ENCODE measurements at places on chromosomes 16 and 17.

GRCh38 chr16:4572715-4573114, 16.6 kb downstream of the C16orf96 start:
- DNase-seq, result no peak

GRCh38 chr16:64428463-64429113, 693.3 kb downstream of the CDH11 start:
- DNase-seq, result no peak

DNA sequence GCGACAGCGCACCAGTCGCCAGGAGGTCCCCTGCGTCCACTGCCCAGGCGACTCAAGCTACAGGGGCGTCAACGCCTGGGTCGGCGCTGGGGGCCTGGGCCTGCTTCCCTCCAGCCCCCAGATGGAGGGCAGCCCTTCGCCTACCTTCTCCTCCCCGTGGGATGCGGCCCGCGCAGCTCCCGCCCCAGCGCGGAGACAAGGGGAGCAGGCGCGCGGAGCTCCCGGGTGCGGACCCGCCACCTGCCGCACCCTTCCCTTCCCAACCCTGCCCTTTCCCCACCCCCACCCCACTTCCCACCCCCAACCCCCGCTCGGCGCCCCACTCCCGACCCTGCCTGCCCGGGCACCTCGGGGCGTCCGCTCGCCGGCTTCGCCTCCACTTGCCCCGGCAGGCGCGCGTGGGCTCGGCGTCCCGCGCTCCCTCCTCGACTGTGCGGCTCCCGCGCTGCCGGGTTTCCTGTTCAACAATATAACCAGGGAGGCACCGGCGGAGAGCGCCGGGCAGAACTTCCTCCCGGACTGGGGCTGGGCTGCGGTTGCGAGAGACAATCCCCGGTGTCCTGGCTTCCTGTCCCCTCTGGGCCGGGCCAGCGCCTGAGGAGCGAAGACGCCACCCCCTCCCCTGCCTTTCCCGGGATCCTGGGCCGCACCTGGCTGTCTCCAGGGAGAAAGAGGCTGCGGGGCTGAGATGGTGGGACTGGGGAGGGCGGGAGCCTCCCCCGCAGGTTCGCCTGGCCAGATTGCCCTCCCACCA, at the start of gene ARHGAP27:
Gene ARHGAP27, minus strand, starts transcription at position 466 of the 754 bp plus-strand sequence. CDS start 2,591 bp downstream, outside the sequence.
- peak; percentile 56 for DNase-seq

DNA sequence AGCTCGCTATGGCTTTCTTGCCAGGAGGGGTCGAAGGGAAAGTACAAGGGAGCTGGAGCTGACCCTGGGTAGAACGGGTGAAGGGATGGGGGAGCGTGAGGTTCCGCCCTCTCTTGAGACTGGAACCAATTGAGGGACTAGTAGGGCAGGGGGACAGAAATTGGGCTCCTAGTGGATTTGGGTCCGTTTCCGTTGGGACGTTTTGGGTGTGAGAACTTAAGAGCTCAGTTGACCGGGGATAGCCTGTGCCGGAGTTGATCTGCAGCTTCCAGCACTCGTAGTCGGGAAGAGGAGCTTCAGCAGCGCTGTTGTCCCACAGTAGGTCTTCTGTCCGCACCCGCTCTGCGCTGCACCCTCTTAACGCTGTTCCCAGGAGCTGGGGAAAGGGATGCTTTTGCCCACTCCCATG, 481 bp downstream of the CNTROB start:
- DNase-seq, result no peak

DNA sequence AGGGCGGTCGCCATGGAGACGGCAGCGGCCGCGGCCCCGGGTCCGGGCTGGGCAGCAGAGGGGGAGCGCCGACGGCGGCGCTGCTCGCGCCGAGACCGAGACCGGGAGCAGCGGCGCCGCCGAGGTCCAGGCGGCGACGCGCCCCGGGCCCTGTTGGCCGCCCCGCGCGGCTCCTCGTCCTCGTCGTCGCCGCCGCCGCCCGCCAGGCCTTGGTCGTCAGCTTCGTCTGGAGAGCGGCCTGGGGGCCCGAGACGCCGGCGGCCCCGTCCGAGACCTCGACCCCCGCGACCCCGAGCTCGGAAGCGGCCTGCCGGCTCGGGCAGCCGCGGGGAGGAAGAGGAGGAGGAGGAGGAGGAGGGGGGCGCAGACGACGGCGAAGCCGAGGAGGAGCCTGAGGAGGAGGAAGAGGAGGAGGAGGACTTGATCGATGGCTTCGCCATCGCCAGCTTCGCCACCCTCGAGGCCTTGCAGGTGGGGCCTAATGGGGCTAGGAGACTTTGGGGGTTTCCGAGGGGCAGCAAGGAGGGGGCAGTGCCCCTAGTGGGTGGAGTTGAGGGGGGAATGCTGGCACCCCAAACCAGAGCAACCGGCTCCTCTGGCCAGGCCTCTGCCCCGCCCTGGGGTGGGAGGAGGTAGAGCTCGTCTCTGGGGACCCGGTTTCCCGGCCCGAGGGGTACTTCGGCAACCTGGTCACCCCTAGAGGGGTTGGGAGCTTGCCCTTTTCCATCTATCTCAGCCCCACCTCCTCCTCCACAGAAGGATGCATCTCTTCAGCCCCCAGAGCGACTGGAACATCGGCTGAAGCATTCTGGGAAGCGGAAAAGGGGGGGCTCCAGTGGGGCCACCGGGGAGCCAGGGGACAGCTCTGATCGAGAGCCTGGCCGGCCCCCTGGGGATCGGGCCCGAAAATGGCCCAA, 1.5 kb downstream of the FBRS start:
- DNase-seq, result no peak

DNA sequence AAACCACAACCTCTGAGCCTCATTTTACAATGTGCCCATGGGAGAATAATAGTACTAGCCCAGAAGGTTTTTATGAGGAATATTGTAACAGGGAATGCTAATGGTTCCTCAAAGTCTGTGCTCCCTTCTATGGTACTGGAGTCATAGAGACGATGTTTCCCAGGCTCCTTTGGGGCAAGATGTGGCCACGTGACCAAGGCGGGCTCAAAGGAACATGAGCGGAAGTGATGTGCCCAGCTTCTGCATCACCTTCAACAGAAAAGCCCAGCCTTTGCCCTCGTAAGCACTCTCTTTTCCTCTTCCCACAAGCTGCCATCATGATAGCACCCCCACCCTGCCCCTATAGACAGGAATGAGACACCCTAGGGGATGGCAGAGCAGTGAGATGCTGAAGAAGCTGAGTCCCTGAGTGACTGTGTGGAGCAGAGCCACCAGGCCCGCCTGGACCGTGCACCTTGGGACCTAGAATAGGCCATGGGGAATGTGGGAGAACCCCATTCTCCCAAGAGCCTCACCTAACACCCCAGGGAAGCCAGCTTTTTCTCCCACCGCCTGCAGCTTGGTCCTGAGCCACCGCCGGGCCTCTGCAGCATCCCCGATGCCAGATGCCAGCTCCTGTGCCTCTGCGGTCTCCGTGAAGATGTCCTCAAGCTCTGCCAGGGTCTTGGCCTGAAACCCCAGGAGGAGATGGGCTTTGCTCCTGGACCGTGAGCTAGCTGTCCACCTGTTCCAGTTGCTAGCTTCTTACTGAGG, 22.2 kb upstream of the PIK3R6 start:
- no peak for DNase-seq

- DNase-seq, result no peak
Measured at GRCh38 chr17:13740686-13741085, 139.0 kb upstream of the HS3ST3A1 start.

DNA sequence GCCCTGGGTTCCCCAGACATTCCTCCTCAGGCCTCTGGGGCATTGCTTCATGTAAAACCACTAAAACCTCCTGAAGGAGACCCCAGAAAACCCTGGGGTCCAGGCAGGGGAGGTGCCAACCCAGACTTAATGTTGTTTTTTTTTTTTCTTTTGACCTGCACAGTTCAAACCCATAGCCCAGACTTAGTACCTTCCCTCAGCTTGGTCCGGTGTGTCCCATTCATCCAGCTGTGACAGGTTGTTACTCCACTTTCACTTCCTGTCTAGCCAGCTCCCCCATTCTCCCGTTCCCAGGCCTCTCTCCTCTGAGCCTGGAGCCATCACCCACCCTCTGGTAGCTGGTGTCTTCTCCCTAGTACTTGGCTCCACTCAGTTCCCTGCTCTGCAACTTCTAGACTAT, 4.8 kb downstream of the CDR2L start:
- no peak for DNase-seq

DNA sequence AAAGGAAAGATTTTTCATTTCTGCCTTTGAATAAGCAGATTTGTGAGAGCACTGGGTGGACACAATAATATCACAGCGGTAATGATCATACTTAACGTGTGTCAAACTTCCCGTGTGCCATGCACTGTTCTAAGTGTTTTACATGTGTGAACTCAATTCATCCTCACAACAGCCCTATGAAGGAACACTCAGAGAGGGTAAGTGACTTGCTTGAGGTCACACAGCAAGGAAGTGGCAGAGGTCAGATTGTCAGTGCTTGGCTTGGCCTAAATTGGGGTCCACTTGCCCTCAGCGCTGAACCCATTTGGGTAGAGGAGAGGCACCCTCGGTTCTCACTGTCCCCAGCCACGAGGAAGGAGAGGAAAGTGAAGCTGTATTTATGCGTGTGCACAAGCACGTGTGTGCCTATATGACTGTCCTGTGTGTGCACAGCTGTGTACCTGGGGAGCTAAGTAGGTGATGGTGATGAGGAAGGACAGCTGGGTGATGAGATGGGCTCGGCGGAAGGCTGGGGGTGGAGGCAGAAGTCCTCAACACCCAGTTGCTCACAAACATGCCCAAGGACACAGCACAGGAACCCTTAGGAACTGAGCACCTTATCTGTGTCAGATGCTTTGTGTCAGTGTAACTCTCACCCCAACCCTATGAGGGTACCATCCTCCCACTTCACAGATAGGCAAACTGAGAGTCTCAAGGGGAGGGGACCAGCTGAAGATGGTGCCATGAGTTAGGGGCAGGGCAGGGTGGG, 9.8 kb upstream of the ADGRG3 start:
- DNase-seq, result no peak

DNA sequence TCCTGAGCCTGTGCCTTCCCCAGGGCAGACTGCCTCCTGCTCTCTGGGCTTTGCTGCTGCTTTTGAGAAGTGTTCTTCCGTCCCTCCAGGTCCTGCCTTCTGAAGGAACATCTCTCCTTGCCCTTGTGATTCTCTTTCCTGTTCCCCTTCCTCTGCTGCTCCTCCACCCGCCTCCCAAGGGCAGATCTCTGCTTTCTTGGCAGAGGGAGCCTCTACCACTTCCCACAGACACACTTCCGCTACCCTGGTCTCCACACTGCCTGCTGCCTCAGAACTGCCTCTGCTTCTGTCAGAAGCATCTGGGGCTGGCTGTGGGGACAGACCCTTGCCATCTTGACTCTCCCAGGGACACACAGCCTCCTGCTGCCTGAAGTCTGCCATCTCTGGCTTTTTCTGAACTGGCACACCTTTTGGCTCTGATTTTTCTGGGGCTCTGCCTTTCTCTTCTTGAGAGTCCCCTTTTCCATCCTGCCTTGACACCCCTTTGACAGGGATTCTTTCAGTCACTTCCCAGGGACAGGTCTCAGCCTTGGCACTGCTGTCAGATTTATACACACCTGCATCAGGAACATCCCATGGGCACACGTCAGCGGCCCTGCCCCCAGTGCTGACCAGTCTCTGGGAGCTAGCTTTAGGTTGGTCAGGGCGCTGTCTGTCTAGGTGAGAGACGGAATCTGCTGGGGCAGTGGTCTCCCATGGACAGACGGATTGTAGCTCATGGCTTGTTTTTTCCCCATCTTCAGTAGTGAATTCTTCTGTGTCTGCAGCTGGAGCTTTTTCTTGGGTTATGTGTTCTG, 16.6 kb downstream of the GPR179 start:
- DNase-seq, result peak; percentile 69

DNA sequence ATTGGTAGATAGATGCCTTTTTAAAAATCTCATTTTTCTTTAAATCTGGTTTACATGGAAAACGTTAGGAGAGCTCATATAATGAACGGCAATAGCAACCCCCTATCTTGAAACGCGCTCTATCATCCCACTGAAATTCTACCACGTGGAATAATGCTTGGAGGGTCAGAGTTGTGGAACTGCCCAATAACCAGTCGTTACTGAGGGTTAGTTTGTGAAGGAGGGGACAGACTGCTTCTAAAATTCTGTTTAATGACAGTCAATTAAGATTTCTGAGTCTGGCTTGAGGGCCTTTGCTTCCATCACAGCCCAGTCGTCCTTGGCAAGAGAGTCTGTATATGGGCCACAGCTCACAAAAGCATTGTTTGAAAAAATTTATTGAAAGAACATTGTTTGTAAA, 482 bp downstream of the IRF8 start:
- no peak for DNase-seq

Data from AML-193 (cell line).